Activated T-cell treated with anti-CD3 and anti-CD28 coated beads, Interleukin-2, amount 50 U/mL, for 1 hour (primary cell): ENCODE measurements at places on chromosomes 3 and 15.

GRCh38 chr15:80854104-80854503, 74.9 kb downstream of the CEMIP start:
- DNase-seq, result no peak

DNA sequence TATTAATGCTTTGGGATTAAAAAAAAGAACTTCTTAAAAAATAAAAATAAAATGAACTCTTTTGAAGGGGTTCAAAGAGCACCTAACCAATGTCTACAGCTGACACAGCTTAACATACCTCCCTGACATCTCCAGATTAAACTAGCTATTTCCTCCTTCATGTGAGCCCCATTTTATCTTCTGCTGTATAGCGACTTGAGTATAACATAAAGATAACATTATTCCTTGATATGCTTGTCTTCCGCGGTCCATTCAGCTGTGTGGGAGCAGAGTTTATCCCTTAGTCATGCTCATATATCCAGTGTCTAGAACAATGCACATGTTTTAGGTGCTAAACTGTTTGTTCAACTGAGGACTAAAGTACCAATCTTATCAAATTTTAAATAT, 7.8 kb upstream of the CHRM5 start:
- DNase-seq, result no peak

- DNase-seq, result no peak
Observed at GRCh38 chr3:14594234-14594633, 54.1 kb upstream of the GRIP2 start.

DNA sequence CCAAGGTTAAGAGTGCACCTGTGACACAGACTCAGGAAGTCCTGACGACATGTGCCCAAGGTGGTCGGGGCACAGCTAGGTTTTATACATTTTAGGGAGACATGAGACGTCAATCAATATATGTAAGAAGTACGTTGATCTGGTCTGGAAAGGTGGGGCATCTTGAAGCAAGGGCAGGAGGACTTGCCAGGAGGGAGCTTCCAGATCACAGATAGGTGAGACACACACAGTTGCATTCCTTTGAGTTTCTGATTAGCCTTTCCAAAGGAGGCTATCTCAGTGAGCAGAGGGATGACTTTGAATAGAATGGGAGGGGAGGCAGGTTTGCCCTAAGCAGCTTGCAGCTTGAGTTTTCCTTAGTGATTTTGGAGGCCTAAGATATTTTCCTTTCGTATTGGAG, 257.4 kb downstream of the CGGBP1 start:
- no peak for DNase-seq

GRCh38 chr3:61780455-61781228, 219.3 kb downstream of the PTPRG start:
- no peak for DNase-seq

GRCh38 chr3:25536521-25537391, 108.7 kb downstream of the RARB start:
- DNase-seq, result no peak

DNA sequence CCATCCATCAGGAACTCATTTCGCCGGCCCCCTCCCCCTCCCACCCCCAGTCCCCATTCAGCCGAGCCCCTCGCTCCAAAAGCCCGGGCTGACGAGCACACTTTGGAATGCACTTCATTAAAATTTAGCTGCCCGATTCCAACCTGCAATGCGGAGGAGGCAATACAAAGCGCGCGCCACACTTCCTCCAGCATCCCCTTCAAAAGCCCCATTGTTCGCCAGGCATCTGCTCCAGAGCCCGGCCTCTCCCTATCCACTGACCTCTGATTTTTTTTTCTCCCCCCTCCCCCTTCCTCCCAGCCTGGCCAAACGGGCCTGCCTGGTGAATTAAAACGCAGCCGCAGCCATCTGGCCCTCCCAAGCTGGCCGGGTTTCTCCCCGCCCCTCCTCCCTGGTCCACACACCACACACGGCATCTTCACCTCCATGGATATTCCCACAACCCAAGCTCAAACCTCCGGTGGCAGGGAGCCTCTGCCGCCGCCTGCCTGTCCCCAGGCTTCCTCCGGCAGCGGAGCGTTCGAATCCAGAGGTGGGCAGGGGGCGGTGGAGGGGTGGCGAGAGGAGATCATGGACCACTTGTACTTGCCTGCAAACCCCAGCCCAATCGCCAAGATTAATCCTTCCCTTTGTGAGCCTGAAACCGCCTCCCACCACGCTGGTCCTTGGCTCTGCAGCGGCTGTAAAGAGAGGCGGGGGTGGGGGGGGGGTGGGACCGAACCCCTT, 441.3 kb downstream of the MAGI1 start:
- no peak for DNase-seq

DNA sequence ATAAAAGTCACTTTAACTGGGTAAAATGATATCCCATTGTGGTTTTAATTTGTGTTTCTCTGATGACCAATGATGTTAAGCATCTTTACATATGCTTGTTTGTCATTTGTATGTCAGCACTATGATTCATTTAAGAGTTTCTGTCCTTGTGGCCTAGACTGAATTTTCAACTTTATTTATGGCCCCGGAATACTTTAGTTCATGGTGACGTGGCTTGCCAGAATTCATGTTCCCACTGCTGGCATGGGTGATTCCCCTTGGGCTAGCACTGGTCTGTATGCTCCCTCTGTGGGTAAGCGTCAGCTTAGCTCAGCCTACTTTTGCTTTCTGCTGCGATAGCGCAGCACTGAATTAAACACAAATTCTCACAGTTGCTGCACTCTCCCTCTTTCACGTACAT, 436.3 kb upstream of the SGO1 start:
- no peak for DNase-seq

- DNase-seq, result no peak
Observed at GRCh38 chr15:34810443-34811129, 15.2 kb upstream of the ACTC1 start.

- DNase-seq, result no peak
Observed at GRCh38 chr3:5136919-5137429, 14.9 kb downstream of the ARL8B start.

GRCh38 chr15:72826611-72827010, 43.1 kb upstream of the ADPGK start:
- no peak for DNase-seq

GRCh38 chr3:51384726-51385473, at the start of gene MANF:
Gene MANF (plus strand): TSS chr3:51385291. CDS start chr3:51385343, 52 bp downstream.
- DNase-seq, result peak; percentile 94

DNA sequence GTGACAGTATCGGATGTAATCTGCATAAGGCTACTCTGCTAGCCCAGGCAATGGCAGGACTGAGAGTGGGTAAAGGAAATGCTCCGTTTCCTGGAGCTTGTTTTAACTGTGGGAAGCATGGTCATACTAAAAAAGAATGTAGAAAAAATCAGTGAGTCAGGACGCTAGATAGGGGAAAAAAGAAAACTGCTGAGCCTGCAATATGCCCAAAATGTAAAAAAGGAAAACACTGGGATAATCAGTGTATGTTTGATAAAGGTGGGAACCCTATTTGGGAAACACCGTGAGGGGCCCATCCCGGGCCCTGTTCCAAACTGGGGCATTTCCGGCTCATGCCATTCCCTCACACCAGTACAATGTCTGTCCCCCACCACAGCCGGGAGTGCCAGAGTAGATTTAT, 775.8 kb downstream of the ZPLD1 start:
- no peak for DNase-seq

DNA sequence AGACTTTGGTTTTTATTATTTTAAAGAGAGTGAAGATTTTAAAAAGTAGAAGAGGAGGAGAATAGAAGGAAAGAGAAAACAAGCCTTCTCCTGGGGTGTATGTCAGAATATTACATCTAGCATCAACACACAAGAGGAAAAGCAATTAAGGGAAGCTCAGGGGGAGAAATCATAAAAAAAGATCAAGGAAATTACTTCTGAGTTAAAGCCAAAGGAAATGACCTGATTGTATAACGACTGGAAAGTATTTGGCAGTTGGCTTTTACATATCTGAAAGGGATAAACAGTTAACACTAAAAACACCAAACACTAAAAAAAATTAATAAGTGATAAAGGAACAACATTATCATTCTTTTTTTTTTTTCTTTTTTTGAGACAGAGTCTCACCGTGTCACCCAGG, 58.4 kb downstream of the CPNE4 start:
- no peak for DNase-seq

- DNase-seq, result no peak
Observed at GRCh38 chr15:70463453-70463834, 299.9 kb downstream of the UACA start.

GRCh38 chr3:194111336-194111735, 24.6 kb upstream of the HES1 start:
- DNase-seq, result no peak

- no peak for DNase-seq
Observed at GRCh38 chr15:61474796-61475195, 245.7 kb upstream of the RORA start.

- DNase-seq, result no peak
Observed at GRCh38 chr3:190892395-190892902, 30.0 kb upstream of the GMNC start.
